ENCODE measurements at places on chromosomes 4 and X.

DNA sequence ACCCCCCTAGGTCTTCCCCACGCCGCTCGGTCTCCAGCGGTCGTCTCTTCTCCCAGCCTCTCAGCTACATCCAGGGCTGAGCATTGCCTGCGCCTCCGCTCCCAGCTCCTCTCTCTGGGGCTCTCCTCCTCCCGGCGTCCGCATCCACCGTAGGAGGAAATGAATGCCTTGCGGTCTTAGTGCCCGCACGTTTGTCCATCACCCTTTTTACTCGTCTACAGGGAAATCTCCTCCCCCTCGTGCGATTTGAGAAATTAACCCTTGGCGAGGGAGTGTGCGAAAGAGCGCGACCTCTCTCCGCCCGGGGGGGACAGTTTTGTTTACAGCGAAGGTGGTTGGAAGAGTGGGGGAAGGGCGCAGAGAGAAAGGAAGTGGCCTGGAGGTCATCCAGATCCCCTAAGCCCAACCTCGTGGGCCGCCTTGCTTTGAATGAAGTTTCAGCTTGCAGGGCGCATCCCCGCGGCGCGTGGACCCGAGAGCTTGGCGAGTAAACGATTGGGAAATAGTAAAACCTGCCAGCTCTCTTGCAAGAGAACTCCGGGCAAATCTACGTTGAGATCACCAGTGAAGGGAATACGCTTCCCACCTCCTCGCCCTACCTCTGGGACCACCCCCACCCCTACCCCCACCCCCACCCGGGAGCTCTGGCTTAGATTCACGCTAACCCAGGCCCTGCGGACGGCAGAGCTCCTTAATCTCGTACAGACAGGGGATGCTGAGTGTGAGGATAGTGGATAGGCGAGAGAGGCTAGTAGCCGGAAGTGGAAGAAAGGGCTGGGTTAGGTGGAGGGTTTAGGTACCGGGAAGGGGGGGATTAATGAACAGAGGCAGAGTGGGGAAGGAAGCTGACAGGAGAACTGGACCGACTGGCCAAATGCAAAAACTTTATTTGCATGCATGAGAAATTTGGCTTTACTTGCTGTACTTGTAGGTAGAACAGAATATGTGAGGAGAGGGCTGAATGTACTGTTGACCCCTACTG is at the start of gene ELOVL6:
TSS of gene ELOVL6 (minus strand) at position 181 of the 982 bp plus-strand sequence. CDS start 280 bp downstream, outside the sequence.
- peak; percentile 92 for DNase-seq

- no peak for DNase-seq
Measured at GRCh38 chrX:44303119-44303518, 40.4 kb downstream of the EFHC2 start.

GRCh38 chr4:25012655-25013054 is 18.1 kb downstream of the LGI2 start:
- no peak for DNase-seq

DNA sequence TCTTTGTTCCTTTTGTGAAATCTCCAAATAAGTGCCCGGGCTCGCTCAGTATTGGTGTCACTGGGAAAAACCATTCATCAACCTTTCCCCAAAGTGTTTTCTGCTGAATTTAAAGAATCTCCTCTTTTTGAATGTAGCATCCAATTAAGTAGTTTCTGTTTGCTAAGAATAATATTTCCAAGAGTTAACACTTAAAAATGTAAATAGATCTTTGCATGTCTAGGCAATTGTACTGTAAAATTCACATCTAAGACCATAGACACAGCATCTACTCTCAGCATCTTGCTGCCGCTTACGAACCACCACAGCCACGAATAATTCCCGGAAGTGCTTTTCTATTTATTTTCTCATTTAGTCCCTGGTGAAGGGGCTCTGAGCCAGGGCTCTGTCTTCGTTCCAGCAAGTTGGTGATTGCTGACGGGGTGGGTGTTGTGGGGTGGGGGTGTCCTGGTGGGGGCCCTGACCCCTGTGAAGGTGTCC is 1.4 kb downstream of the NSG1 start:
- no peak for DNase-seq

DNA sequence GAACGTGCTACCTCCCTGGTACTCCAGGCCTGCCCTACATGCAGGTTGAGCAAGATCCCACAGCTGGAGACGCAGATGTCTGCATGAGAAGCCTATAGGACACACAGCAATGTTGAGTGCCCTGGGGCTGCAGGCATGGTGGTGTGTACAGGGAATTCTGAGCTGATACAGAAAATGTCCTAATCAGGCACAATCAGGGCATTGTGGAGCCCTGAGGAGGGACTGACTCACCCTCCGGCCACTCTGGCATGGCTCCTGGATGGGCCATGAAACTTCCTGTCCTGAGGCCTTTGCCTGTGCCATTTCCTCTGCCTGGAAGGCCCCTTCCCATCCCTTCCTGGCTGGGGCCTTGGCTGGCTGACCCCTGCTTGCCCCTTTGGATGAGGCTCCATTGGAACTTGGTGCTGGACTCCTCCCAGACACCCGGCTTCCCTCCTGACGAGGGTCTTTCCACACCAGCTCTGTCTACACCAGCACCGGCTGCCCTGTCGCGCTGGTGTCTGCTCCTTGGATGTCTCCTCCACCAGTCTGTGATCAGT is 16.7 kb upstream of the AFAP1 start:
- DNase-seq, result no peak

- peak; percentile 88 for DNase-seq
Measured at GRCh38 chr4:181647396-181648147, 595.6 kb upstream of the TENM3 start.

DNA sequence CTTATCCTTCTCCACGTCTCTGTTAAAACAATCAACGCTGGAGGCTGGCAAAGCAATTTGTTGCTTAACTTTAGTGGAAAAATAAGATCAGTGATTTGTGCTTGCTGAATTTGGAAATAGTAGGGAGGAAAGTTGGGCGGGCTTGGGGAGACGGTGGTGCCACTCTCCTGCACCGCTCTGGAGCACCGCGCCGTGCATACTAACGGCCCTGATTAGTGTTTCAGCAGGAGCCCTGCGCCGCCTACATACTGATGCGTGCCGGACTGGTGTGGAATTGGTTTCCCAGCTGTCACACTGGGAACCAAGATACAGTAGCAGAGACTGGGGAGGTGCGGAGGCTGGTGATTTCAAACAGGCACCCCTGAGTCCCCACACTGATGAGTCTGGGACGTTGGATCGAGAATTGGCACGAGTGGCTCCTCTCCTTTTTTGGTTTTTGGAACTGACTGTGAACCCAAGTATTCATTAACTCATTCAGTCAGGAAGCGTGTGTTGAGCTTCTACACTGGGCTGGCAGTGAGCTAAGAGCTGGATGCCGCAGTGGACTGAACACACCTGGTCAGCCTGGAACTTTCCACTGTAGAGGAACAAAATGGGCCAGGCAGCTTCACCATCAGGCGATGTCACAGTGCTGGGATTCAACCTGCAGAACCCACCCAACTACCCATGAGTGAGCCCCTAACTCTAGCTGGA is 29.0 kb upstream of the PSAPL1 start:
- DNase-seq, result no peak

- DNase-seq, result no peak
Measured at GRCh38 chr4:140004922-140005627, 148.9 kb downstream of the MAML3 start.

GRCh38 chr4:165384186-165384585 is 5.4 kb downstream of the CPE start:
- DNase-seq, result no peak

DNA sequence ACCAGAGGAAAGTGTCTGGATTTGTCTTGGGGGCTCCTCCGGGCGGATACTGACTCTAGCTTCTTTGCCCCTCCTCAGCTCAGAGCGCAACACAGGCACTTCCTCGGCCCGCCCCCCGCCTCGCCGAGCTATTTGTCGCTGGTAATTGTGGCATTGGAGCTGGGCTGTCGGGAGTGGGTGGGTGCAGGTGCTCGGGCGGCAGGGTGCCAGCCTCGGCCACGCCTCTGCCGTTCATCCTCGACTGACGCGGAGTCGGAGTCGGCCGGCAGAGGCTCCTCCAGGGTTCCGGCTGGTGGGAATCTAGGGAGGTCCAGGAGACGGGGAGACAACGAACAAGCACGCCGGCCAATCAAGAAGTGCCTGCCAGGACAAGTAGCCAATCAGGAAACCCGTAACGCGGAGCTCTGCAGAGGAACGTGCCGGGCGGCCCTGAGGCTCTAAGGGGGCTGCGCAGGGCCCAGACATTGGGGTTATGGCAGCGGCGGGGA is 3.9 kb upstream of the SYN1 start:
- peak; percentile 57 for DNase-seq

DNA sequence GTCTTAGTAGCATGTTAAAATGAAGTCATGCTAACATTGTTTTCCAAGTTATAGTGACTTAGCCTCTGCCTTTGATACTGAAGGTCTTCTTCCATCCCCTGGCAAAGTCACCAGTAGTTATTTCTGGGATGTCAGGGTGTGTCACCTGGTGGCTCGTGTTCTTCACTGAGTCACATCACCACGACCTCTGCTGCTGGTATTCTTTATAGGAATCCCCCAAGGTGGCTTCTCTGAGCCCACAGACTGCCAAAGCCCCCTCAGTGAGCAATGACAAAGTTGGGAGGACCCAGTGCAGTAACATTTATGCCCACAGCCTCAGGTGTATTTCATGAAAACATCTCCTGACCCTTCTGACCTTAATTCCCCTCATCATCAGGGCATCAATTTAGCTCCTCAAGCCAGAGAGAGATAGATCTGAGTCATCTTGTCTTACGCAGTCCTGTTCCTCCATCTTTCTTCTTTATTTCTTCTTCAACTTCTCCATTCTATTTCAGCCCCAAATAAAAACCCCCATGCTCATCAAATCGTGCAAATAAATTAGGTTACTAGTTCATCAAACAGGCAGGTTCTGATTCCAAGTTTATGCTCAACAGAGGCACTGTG is 29.3 kb upstream of the GPRIN3 start:
- DNase-seq, result no peak

DNA sequence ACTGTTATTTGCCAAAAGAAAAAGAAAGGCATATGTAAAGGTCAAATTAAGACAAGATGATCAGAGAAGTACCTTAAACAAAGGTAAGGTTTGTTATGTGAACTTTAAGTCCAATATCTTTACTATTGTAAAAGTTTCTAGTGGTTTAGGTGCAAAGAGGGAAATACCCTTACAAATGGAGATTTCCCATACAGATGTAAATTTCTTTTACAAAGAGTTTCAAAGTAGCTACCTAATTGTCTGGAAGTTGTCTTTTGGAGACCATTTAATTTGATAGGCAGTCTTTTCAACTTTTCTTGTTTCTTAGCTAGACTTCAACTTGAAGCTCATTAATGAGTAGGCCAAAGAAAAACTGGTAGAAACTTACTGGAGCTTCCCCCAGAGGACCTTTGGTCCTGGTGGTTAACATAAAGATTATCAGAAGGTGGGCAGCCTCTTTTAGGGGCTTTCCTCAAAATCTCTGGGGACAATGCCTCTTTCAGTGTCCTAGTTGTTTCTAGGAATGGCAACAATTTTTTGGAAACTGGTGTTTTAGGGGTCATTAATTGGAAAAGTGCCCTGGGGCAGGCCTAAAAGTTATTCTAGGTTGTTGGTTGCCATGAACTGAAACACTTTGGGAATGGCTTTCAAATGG is 297.3 kb downstream of the GUCY2F start:
- no peak for DNase-seq

DNA sequence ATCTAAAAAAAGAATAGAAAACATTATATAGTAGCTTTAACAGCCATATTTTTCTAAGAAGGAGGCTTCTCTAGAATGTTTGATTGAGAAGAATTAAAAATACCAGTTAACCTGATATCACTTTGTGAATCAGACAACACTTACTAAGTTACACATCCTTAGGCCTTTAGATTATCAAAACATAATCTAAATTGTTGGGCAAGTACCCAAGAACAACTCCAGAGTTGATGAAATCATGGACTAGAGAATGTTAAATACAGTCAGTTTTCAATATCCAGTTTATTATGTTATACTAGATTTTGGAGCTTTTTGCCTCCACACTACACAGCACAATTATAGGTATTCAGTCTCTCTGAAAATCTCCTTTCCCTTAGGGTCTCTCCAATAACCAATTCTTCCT is 39.6 kb downstream of the ARL13A start:
- no peak for DNase-seq

DNA sequence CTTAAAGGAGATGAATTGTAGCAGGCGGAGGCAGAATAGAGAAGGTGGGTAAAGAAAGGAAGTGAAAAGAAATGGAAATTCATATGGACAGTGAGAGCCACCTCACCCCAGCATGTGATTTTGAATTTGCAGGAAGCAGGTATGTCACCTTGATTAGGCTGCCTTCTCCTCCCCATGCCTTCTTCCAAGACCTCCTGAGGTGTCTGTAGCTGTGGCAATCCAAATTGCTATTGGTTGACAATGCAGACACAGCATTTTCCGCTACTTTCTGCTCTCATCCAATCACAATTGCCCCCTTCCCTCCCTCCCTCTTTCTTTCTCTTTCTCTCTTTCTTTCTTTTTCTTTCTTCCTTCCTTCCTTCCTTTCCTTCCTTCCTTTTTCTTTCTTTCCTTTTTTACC is 38.5 kb downstream of the RAB33B start:
- DNase-seq, result no peak

GRCh38 chr4:7218686-7219085 is 26.3 kb downstream of the SORCS2 start:
- no peak for DNase-seq

DNA sequence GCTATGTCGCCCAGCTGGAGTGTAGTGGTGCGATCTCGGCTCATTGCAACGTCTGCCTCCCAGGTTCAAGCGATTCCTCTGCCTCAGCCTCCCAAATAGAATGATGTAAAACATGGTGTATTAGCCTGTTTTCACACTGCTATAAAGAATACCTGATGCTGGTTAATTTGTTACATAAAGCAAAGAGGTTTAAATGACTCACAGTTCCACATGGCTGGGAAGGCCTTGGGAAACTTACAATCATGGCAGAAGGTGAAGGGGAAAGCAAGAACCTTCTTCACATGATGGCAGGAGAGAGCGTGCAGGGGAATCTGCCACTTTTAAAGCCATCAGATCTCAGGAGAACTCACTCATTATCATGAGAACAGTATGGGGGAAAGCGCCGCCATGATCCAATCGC is 1191.8 kb downstream of the ARAP2 start:
- no peak for DNase-seq

GRCh38 chr4:158814636-158815330 is 46.0 kb downstream of the FNIP2 start:
- DNase-seq, result no peak

DNA sequence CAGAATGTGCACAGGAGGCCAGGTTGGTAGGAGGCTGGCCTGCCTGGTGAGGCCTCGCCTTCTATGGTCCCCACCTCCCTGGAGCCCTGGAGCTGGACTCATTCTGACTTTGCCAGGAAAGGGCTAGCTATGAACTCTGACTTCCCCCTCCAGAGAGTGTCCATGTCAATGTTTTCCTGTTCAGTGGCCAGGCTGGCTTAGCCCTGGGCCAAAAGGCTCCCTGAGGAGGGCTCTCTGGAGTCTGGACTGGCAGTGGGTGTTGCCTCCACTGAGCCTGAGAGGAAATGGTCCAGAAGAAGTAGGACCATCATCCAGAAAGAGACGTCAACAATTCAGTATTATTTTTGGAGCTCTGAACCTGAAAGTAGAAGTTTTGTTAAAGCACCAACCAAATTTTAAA is 178.7 kb downstream of the CHIC2 start:
- no peak for DNase-seq

DNA sequence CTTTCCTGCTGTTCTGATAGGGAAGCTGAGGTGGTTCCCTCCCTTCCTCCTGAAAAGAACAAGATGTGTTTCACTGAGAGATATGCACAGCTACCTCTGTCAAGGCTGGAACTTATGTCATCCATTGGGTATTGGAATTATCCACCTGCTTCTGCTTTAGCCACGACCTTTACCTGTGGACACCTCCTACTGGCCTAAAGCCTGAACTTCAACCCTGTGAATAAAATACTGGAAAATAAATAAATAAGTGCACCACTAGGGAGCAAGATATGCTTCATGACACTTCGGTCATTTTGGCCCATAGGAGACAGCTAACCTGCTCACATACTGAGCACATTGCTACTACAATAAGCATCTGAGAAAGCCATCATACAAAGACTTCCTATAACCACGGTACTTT is 419.9 kb upstream of the NWD2 start:
- DNase-seq, result no peak
